Left lobe of liver (tissue), 2 donors: ENCODE measurements at places on chromosomes 7 and 10. TPM values are rescaled to one million over a fixed set of nuclear protein-coding genes. Genes with fewer than 3 reads are reported as not detected.

- DNase-seq, result no peak
Observed at GRCh38 chr10:132145521-132146185, 41.1 kb upstream of the DPYSL4 start.

DNA sequence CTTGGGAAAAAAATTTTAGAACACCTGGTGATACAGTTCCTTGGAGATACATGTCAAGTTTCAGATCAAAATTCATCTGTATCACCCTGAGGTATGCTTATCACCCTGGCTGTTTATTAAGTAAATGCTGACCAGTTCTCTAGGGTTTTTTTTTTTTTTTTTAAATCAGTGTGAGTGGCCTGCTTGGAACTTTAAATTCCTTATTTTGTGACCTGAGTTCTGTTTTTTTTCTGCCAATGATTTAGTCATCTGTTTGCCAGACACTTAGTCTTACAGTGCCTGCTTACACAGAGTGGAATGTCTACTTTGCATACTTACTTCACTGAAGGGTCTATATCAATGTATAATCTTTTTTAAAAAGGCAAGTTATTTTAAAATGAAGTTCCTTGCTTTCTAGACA lies 1.8 kb downstream of the TSPAN13 start:
- DNase-seq, result no peak

DNA sequence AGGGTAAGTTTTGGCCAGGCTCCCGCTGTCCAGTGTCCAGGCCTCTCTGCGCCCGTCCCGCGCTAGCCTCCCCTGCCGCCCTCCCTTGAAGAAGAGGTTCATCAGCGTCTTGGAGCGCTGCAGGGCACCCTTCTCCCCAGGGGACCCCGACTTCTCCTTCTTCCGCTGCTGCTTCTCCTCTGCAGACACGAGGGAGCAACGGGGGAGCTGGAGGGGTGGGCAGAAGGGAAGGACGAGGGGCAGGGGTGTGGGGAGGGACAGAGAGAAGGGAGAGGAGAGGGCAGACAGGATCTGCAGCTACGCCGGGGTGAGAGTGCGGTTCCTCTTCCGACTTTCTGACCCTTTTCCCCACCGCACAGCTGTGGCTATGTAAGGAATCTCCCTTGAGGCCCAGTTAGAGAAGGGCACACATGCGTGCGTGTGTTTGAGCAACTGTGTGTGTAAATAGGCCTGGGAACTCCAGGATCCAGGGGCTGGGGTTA lies 12.8 kb downstream of the PDZD7 start:
- DNase-seq, result no peak

- no peak for DNase-seq
Observed at GRCh38 chr7:155893176-155893575, 80.9 kb upstream of the SHH start.

The LRRC17 gene
- 0.83 TPM for total RNA-seq
